ENCODE measurements at places on chromosomes 12 and 14.

- DNase-seq, result no peak
Measured at GRCh38 chr14:56805992-56806727, 4.1 kb downstream of the OTX2 start.

GRCh38 chr14:73776194-73776537 is 62.0 kb upstream of the PNMA1 start:
- DNase-seq, result no peak

GRCh38 chr12:6471989-6472360 is 1.5 kb upstream of the VAMP1 start:
- no peak for DNase-seq

- no peak for DNase-seq
Measured at GRCh38 chr12:53938326-53939140, at the start of gene HOXC13. Gene HOXC13 (plus strand): TSS chr12:53938831. CDS start chr12:53938907, 76 bp downstream.

GRCh38 chr12:89348894-89349699 is 3.2 kb downstream of the DUSP6 start:
- DNase-seq, result no peak

GRCh38 chr12:96192926-96193573 is 1.1 kb upstream of the ELK3 start:
- no peak for DNase-seq

GRCh38 chr12:7130701-7131501 is 730 bp downstream of the CLSTN3 start:
- DNase-seq, result no peak
